ENCODE measurements at places on chromosomes 7 and 10.

DNA sequence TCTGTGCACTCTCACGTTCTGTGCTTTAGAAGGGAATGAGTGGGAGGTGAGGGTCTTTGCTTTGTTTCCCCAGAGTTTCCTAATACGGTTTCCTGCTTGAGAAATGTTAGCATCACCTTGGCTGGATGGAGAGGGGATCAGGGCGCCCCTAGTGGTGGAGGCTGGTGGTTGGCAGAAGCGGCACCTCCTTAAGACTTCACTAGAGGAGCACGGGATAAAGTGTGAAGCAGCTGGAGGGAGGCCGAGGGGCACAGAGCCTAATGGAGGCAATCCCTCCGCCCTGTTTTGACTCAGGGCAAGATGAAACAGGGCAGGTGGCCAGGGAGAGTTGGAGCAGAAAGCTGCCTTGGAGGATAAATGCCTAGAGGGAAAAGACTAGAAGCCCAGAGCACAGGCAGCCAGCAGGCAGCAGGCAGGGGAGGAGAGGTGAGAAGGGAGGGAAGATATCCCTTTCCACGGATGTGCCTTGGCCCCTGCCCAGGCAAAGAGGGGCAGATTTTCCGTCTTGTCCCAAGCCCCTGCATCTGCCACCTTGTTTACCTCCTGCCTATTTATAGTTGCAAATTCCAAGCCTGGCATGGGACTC, 56.0 kb upstream of the BTRC start:
- no peak for DNase-seq

DNA sequence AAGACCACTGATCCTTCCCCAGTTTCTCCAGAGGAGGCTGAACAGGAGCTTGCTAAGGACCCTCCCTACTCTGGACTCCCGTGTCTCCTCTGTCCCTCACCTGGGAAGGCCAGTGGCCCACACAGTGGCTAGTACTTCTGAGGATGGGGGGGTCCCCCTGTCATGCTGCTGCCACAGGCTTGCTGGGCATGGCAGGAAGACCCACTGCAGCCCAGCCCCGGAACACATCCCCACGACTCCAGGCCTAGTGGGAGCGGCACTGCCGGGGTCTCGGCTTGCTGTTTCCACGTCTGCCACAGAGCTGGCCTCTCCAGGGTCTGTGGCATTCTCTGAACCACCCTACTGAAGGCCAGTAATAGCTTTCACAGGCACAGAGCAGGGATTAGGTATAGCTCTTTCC, 25.9 kb upstream of the NPFFR1 start:
- no peak for DNase-seq

DNA sequence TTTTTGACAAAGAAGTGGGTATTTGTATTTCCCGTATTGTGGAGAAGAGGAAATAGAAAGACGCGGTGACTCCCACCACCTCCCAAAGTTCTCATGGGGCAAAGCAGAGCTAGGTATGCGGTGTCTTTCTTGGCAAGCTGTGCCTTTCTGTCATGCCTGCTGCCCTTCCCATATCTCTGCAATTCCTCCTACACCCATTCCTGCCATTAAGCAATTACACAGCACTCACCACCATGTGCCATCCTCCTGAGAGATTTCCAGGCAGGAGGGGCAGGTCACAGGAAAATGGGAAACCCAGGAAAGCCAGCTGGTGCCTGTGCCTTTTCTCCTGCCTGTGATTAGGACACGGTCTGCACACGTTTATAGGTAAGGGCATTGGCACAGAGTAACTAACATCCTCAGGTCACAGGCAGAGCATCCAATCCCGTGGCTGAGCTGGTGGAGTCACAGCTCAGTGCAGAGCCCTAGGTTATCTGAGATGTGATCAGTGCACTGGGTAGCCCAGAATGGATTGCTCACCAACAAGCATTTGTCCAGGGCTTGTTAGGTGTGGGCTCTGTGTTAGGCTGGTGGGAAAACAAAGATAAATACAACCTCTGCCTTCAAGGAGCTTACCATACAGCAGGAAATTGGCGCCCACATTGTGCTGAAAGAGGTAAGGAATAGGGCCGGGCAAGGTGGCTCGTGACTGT, 9.4 kb upstream of the CRTAC1 start:
- no peak for DNase-seq

DNA sequence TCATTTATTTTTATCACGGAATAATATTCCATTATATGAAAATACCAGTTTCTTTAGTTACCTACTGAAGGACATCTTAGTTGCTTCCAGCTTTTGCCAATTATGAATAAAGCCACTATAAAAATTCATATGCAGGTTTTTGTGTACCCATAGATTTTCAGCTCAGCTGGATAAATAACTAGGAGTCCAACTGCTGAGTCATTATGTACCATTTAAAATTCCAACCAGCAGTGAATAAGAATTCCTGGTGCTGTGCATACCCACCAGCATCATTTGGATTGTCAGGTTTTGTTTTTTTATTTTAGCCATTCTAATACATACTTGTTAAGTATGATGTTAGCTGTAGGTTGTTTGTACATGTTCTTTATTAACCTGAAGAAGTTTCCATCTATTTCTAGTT, 14.5 kb downstream of the FAM24B start:
- no peak for DNase-seq

DNA sequence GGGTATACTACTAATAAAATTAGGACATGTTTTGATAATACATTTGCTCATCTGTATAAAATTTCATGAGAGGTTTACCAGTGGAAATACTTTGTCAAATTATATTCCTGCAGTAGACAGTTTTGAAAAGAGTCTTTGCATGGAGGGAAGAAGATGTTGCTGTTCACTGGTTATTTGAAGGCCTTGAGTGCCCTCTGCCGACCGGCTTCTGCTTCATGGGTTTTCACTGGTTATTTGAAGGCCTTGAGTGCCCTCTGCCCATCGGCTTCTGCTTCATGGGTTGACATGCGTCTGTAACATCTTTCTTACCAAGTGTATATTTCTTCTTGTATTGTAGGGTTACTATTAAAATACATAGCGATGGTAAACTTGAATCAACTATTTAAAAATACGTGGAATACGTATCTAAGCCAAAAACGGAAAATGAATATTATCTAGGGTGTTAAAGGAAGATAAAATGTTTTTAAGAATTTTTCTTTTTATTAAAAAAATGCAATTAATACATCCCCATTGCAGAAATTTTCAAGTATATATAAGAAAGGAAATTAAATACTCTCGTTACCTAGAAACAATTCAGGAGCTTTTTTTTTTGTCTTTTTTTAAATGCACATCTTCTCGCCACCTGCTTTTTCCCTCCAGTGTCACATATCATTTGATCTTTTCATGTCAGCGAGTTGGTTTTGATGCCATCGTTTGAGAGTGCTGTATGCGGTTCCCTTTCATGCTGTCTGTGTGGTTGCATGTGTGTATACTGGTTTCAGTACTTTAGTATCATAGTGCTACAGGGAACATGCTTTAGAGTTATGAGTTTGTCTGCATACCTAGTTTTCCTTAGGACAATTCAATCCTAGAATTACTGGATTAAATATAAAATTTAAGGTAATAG, 73.4 kb downstream of the SHH start:
- DNase-seq, result peak; percentile 22

- DNase-seq, result no peak
Measured at GRCh38 chr10:113496111-113497109, 56.4 kb upstream of the HABP2 start.

All from NCI-H2107 (cell line).